Panc1 (cell line): ENCODE measurements at places on chromosomes 1 and 21.

DNA sequence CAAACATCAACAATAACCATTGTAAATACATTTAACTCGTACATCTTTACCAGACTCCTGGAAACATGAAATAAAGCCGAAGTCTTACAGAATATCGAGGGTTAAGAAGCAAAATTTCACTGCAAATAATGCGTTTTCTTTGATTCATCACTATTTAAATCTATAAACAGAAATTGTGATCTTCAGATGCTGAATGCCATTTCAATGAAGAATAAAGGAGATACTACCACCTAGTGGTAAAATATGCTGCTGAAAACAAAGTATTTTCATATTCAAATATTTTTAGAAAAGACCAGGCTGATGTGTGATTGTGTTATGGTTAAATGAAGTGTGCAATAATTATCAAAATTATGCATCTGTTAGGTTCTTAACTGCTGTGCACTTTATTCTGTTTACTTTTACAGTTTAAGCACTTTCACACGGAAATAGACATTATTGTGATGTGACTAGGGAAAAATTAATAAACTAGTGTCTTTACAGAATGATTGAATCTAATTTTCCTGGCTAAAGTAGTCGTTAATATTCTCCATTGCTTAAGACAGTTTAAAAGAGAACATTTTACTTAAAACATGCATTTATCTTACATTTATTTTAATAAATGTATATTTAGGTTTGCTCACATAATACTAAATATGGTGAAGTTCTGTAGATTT lies 1093.1 kb downstream of the MRPL39 start:
- H3K36me3 ChIP-seq, result no peaks in the 10 kb centered on the region
- no peaks in the 10 kb centered on the region for H3K4me1 ChIP-seq
- H3K4me3 ChIP-seq, result no peak overlapping the region
- H3K27ac ChIP-seq, result no peak overlapping the region

GRCh38 chr1:30476911-30477459 lies 246.4 kb downstream of the MATN1 start:
- DNase-seq, result no peak
- no peak overlapping the region for H3K4me3 ChIP-seq
- no peak overlapping the region for H3K27ac ChIP-seq
- H3K27me3 ChIP-seq, result no peaks in the 10 kb centered on the region; the same call in none of the 2 replicates
- H3K4me1 ChIP-seq, result no peaks in the 10 kb centered on the region

- H3K4me1 ChIP-seq, result peaks cover 45% of the 10 kb centered on the region
- no peaks in the 10 kb centered on the region for H3K36me3 ChIP-seq
These were observed 100.1 kb upstream of the JUN start for GRCh38 chr1:58883888-58884482.

GRCh38 chr1:91591175-91591974 lies 90.7 kb downstream of the CDC7 start:
- H3K4me3 ChIP-seq, result no peak overlapping the region
- H3K4me1 ChIP-seq, result peaks cover under 1% of the 10 kb centered on the region; the same call in 1 of the 2 replicates
- no peaks in the 10 kb centered on the region for H3K36me3 ChIP-seq
- no peaks in the 10 kb centered on the region for H3K27me3 ChIP-seq
- H3K27ac ChIP-seq, result no peak overlapping the region

DNA sequence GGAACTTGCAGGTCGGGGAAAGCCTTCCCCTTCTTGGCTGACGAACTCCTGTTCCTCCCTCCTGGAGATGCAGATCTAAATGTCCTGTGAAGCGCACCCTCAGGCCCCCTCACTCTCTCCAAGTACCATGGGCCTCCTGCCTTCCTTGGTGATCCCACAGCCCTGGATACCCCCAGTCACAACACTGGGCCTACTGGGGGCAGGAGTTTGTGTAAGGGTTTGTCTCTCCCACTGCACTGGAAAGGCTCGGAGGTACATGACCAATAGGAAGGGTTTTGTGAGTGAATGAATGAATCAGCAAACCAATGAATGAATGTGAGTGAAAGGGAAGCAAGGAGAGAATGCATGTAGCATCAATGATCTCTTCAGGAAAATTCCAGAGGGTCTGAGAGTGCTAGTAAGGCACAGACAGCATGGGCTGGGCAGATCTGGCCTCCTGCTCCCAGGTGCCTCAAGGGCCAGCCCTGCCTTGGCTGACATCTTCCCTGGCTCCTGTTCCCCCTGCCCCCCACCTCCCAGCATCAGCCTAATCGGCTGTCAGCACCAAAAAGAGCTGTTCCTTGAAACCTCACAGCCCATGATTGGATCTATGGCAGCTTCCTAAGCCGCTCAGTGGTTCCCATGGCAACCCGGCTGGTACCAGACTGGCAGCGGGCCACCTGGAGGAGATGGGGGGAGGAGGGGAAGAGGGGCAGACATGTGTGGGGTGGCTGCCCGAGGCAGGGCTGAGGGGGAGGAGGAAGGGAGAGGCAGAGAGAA lies 95.8 kb downstream of the VWA5B1 start:
- no peaks in the 10 kb centered on the region for H3K36me3 ChIP-seq
- no peaks in the 10 kb centered on the region for H3K4me1 ChIP-seq
- H3K27ac ChIP-seq, result no peak overlapping the region
- H3K27me3 ChIP-seq, result peaks cover 6% of the 10 kb centered on the region; the same call in 1 of the 2 replicates
- no peak for DNase-seq

DNA sequence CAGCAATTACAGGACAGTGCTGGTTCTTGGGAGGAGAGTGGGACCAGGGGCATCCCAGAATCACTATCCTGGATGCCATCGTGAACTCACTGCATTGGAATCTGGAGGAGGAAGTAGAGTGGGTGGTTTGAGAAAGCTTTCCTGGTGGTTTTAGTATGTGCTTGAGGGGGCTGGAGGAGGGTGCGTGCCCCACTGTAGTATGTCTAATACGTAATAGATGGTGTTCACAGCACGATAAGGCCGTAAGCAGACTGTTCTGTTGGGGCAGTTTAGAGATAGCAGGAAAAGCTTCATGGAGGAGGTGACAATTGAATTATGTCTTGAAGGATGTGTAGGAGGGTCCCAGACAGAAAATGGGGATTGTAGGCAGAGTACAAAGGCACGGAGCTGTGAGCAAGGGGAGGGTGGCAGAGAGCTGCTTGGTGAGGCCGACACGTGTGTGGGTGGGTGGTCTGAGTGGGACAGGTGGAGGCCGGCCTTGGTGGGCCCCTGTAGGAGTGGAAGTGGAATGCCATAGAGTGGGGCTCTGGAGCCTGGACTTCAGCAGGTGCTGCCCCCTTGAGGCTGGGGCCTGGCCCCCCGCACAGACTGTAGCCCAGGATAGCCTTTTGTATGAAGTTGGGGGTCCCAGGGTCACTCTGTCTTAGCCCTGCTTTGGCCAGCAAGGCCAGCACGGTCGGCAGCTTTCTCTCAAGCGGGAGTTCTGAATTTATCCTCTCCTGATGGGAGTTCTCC lies 37.0 kb downstream of the IL6R start:
- H3K27me3 ChIP-seq, result no peaks in the 10 kb centered on the region
- no peak for DNase-seq
- H3K4me1 ChIP-seq, result no peaks in the 10 kb centered on the region
- H3K4me3 ChIP-seq, result no peak overlapping the region
- no peaks in the 10 kb centered on the region for H3K36me3 ChIP-seq
- H3K27ac ChIP-seq, result no peak overlapping the region

DNA sequence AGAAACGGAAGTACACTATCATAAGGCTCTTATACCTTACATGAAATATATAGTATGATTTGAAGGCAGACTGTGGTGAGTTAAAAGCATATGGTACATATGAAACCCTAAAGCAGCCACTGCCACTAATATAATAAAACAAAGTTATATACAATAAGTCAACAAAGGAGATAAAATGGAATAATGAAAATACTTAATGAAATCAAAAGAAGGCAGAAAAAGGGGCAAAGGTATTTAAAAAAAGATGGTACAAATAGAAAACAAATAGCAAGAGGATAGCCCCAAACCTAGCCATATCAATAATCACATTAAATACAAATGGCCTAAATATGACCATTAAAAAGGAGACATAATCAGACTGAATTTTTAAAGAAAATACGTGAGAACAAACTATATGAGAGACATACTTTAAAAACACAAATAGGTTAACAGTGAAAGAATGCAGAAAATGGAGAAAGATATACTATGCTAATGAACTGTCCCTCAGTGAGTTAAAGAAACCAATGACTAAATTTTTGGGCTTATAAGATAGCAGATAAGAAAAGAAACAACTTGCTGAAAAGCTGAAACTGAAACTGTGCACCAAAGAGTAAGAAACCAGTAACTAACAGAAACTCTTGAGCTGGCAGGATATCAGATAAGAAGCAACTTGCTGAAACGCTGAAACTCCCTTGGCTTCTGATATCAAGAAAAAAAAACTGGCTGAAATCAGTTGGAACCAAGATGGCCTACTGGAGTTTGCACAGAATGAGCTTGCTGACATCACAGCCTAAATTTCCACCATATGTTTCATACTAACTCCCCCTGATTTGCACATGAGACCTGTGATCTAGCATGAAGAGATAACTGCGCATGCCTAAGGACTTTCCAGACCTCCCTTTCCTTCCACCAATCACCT lies 44.3 kb upstream of the IL10 start:
- DNase-seq, result no peak
- no peak overlapping the region for H3K27ac ChIP-seq
- peaks cover 5% of the 10 kb centered on the region; the same call in 1 of the 2 replicates for H3K27me3 ChIP-seq
- H3K4me3 ChIP-seq, result no peak overlapping the region
- H3K36me3 ChIP-seq, result no peaks in the 10 kb centered on the region
- no peaks in the 10 kb centered on the region for H3K4me1 ChIP-seq

DNA sequence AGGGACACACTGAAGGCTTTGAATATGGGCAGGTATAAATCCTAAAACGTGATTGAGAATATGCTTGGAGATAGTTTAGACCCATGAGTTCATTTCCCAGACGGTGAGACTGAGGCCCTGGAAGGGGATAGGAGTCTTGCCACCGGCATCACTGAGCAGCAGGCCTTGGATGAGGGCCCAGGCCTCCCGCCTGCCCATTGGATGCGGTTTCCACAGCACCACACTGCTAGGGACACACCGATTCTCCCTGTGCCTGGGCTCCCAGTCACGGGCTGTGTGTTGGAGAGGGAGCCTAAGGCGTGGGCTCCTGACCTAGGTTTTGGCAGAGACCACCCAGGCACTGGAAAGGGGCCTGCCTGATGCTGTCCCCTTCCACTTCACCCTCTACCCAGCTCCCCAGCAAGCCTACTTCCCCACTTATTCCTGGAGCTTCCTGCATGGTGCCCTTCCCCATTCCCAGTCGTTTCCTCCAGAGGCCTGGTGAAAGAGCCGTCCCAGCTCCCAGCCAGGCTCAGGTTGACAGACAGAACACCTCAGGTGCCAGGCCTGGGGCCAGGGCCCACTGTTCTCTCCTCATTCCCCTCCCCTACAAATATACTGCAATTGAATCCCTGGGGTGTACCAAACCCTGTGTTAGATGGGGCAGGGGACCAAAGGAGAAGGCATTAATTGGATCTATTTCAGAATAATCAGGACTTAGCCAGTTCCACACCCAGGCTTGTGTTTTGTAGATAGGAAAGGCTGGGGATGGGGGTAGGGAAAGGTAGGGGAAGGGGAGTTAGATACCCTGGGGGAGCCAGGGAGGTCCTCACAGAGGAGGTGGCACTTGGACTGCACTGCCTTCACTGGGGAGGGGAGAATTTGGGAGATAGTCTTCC lies 3.4 kb downstream of the FOXO6 start:
- no peak overlapping the region for H3K4me3 ChIP-seq
- H3K4me1 ChIP-seq, result peaks cover 9% of the 10 kb centered on the region; the same call in 1 of the 2 replicates
- H3K27me3 ChIP-seq, result no peaks in the 10 kb centered on the region

GRCh38 chr1:209813902-209814301 lies 8.0 kb upstream of the IRF6 start:
- H3K27ac ChIP-seq, result no peak overlapping the region
- no peaks in the 10 kb centered on the region for H3K36me3 ChIP-seq
- no peaks in the 10 kb centered on the region for H3K4me1 ChIP-seq
- no peaks in the 10 kb centered on the region for H3K27me3 ChIP-seq

GRCh38 chr1:68157416-68157815 lies 74.9 kb downstream of the WLS start:
- no peaks in the 10 kb centered on the region for H3K36me3 ChIP-seq
- H3K4me1 ChIP-seq, result no peaks in the 10 kb centered on the region
- no peak overlapping the region for H3K27ac ChIP-seq
- H3K27me3 ChIP-seq, result no peaks in the 10 kb centered on the region
- DNase-seq, result no peak

GRCh38 chr1:193634876-193635275 lies 448.5 kb upstream of the B3GALT2 start:
- DNase-seq, result no peak
- no peaks in the 10 kb centered on the region for H3K36me3 ChIP-seq

- no peaks in the 10 kb centered on the region for H3K4me1 ChIP-seq
- H3K27ac ChIP-seq, result no peak overlapping the region
- H3K27me3 ChIP-seq, result no peaks in the 10 kb centered on the region
- no peak overlapping the region for H3K4me3 ChIP-seq
- no peak for DNase-seq
- H3K36me3 ChIP-seq, result no peaks in the 10 kb centered on the region; the same call in 1 of the 2 replicates
These were observed 13.4 kb upstream of the MRPL9 start for GRCh38 chr1:151776665-151777062.

DNA sequence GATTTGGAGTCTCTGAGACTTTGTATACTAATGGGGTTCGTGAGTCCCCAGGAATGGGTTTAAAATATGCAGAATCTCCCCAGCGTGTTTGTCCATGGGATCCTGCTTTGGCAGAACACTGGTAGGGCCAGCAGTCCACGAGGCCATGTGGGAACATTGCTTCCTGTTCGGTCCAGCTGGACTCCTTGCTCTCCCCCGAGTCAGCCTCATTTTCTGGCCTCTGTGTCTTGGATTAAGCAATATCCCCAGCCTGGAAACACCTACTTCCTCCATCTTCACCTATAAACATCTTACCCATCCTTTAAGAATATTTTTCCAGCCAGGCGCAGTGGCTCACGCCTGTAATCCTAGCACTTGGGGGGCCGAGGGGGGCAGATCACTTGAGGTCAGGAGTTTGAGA lies 142.4 kb downstream of the NAV1 start:
- no peaks in the 10 kb centered on the region for H3K27me3 ChIP-seq
- no peak for DNase-seq
- no peak overlapping the region for H3K27ac ChIP-seq
- no peaks in the 10 kb centered on the region for H3K4me1 ChIP-seq
- H3K36me3 ChIP-seq, result no peaks in the 10 kb centered on the region

DNA sequence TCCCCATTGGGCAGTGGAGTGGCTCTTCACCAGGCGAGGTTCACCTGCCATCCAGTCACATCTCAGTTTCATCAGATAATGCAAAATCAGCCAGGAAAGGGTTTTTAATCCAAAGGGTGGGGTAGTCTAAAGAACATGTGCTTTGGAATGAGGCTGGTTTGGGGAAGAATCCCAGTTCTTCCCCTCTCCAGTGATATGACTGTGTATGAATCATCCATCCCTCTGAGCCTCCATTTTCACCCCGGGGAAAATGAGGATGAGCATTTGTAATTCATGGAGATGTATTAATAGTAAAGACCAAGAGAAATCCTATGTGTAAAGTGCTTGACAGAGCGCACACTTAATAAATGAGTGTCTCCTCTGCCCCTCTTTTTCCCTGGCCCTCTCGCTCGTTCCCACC lies 215.1 kb upstream of the FGGY start:
- no peak overlapping the region for H3K27ac ChIP-seq
- H3K4me1 ChIP-seq, result no peaks in the 10 kb centered on the region
- no peak overlapping the region for H3K4me3 ChIP-seq
- H3K27me3 ChIP-seq, result no peaks in the 10 kb centered on the region
